ENCODE measurements at places on chromosomes 7 and 10.

DNA sequence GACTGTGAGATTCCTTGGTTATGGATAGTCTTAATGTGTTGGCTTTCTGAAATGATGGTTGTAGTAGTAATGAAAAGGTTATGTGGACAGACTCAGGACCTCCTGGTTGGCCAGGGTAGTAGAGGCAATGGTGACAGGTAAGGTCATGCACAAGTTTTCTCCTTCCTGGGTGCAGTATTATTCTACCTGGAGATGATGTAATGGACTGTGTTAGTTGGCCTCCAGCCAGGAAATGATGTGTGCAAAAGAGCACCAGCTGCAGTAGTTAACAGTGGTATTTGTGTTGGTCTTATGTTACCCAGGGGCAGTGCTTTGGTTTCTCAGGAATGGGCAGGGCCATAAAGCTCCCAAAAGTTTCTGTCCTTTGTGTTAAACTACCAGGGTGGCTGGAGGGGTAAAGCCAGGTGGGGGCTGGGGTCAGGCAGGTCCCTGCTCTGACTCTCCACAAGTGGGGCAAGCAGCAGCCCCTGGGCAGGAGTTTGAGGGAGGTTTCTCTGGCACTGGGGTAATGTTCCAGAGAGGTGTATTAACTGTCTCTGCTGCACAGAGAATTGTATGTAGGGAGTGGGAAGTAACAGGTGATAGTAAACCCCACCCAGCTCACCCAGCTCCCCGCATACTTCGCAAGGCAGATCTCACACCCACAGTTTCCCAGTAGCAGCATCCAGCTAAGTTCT lies 36.3 kb downstream of the GPR22 start:
- H3K27ac ChIP-seq, result peak overlapping the region; percentile 76
- H3K27me3 ChIP-seq, result no peaks in the 10 kb centered on the region
- no peaks in the 10 kb centered on the region for H3K36me3 ChIP-seq
- no peak overlapping the region for H3K4me3 ChIP-seq

GRCh38 chr7:138292951-138293350 lies 167.1 kb upstream of the TRIM24 start:
- H3K4me3 ChIP-seq, result no peak overlapping the region
- no peaks in the 10 kb centered on the region for H3K27me3 ChIP-seq
- DNase-seq, result no peak
- no peaks in the 10 kb centered on the region for H3K4me1 ChIP-seq

DNA sequence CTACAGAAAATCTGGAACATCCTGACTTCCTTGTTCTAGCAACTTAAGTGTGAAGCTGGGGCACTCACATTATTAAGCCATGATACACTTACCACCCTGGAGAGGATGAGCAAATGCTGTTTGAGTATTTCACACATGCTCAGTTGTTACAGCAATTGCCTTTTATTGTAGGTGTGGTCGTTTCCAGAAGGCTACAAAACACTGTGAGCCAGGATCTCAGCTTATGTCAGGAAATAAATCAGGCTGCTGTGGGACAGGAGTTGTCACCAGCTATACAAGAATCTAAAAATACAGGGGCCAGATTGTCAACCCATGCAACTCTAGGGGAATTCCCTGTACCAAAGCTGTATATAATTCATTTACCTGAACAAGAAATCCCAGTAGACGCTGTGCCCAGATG lies 273.3 kb upstream of the SP4 start:
- H3K36me3 ChIP-seq, result no peaks in the 10 kb centered on the region
- H3K4me1 ChIP-seq, result no peaks in the 10 kb centered on the region
- DNase-seq, result no peak
- H3K27me3 ChIP-seq, result no peaks in the 10 kb centered on the region

- H3K27ac ChIP-seq, result peak overlapping the region; percentile 74
- H3K4me3 ChIP-seq, result no peak overlapping the region
- H3K27me3 ChIP-seq, result no peaks in the 10 kb centered on the region
- DNase-seq, result no peak
- peaks cover 41% of the 10 kb centered on the region for H3K36me3 ChIP-seq
- peaks cover 11% of the 10 kb centered on the region for H3K4me1 ChIP-seq
Measured at GRCh38 chr7:6020371-6021286, 10.5 kb upstream of the ANKRD61 start.

DNA sequence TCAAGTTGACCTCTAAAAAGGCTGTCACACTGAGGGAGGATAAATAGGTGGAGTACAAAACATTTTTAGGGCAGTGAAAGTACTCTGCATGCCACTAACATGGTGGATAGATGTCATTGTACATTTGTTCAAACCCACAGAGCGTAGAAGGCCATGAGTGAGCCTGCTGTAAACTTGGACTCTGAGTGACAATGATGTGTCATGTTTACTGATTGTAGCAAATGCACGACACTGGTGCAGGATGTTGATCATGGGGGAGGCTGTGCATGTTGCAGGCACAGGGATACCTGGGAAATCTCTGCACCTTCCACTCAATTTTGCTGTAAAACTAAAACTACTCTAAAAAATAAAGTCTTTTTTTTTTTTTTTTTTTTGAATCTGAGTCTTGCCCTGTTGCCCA lies 52.5 kb upstream of the GRID1 start:
- DNase-seq, result no peak
- no peaks in the 10 kb centered on the region for H3K27me3 ChIP-seq
- no peak overlapping the region for H3K27ac ChIP-seq
- H3K4me1 ChIP-seq, result no peaks in the 10 kb centered on the region
- H3K4me3 ChIP-seq, result no peak overlapping the region
- H3K36me3 ChIP-seq, result no peaks in the 10 kb centered on the region

GRCh38 chr7:155731380-155731779 lies 80.9 kb downstream of the SHH start:
- no peak overlapping the region for H3K27ac ChIP-seq
- no peaks in the 10 kb centered on the region for H3K4me1 ChIP-seq
- H3K27me3 ChIP-seq, result no peaks in the 10 kb centered on the region
- DNase-seq, result no peak

- no peaks in the 10 kb centered on the region for H3K4me1 ChIP-seq
- no peak for DNase-seq
- no peak overlapping the region for H3K27ac ChIP-seq
- no peaks in the 10 kb centered on the region for H3K27me3 ChIP-seq
- H3K36me3 ChIP-seq, result no peaks in the 10 kb centered on the region
Measured at GRCh38 chr7:81902536-81902935, 132.7 kb upstream of the HGF start.

GRCh38 chr10:125159932-125160855 lies at the start of gene CTBP2:
Gene CTBP2 (minus strand): TSS chr10:125160563.
- H3K4me3 ChIP-seq, result peak within 1 kb of the TSS; percentile 81
- H3K4me1 ChIP-seq, result peaks cover 54% of the 10 kb centered on the region
- no peaks in the 10 kb centered on the region for H3K36me3 ChIP-seq
- H3K27ac ChIP-seq, result peak within 1 kb of the TSS; percentile 97
- no peak for DNase-seq
- no peaks in the 10 kb centered on the region for H3K27me3 ChIP-seq

- H3K27ac ChIP-seq, result no peak overlapping the region
- H3K4me3 ChIP-seq, result no peak overlapping the region
- H3K36me3 ChIP-seq, result no peaks in the 10 kb centered on the region
- H3K4me1 ChIP-seq, result peaks cover 15% of the 10 kb centered on the region
Measured at GRCh38 chr10:89398003-89398749, 5.8 kb downstream of the IFIT1 start.

- no peak overlapping the region for H3K27ac ChIP-seq
- H3K4me1 ChIP-seq, result no peaks in the 10 kb centered on the region
- DNase-seq, result no peak
Measured at GRCh38 chr7:98697485-98698240, 80.6 kb downstream of the NPTX2 start.

GRCh38 chr10:486666-487322 lies 202.7 kb downstream of the DIP2C start:
- no peaks in the 10 kb centered on the region for H3K36me3 ChIP-seq
- DNase-seq, result no peak
- H3K27me3 ChIP-seq, result no peaks in the 10 kb centered on the region
- no peak overlapping the region for H3K4me3 ChIP-seq
- peaks cover 22% of the 10 kb centered on the region for H3K4me1 ChIP-seq

- no peak for DNase-seq
- H3K36me3 ChIP-seq, result no peaks in the 10 kb centered on the region
- H3K4me3 ChIP-seq, result no peak overlapping the region
- H3K27me3 ChIP-seq, result no peaks in the 10 kb centered on the region
Measured at GRCh38 chr7:50565977-50566376, 772 bp upstream of the DDC start.

Measured in esophagus squamous epithelium (tissue), 5 donors.